ENCODE measurements at places on chromosomes 5 and 9.

GRCh38 chr5:40355846-40356245 is 323.9 kb upstream of the PTGER4 start:
- DNase-seq = no peak

- no peak for DNase-seq
These were observed 39.1 kb downstream of the SPEF2 start for GRCh38 chr5:35656721-35657120.

- no peak for DNase-seq
These were observed 46.7 kb downstream of the SLCO4C1 start for GRCh38 chr5:102249381-102249780.

- DNase-seq = no peak
These were observed 62.1 kb downstream of the ZSWIM6 start for GRCh38 chr5:61394078-61394704.

GRCh38 chr5:146426305-146426704 is 20.8 kb upstream of the TCERG1 start:
- no peak for DNase-seq

DNA sequence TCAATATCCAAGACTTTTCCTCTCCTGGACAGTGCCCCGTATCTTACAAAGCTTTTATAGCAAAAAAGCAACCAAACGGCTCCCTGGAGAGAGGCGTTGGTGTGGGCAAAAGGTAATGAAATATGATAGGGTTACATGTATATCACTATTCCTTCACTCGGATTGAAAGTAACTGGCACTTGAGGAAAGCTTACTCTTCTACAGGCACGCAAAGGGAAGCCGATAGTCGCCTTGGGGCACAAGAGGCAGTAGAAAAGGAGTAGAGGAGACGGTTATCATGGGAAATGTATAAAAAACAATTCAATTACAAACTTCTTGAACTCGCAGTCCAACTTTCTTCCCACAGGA is 1.1 kb downstream of the DIAPH1 start:
- peak; percentile 22 for DNase-seq

- DNase-seq = no peak
These were observed 115.7 kb downstream of the WNK2 start for GRCh38 chr9:93299418-93300174.
